Kasumi-1 (cell line): ENCODE measurements at places on chromosomes 3 and 15.

DNA sequence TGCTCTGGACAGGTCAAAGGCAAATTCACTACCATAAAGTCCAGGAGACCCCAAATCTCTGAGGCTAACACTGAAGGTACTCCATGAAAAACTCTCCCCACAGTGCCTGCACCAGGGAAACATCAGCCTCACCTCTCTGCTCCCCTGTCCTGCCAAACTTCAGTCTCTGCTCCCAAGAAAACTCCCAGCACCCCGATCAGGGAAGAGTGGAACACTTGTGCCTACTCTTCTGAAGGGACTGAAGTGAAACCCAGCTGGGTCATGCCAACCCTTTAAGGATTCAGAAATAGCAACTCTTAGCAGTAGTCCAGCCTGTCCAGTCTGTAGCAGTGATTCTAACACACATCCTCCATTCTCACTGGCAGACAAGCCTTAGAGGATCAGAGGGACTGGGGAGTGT lies 124.2 kb downstream of the FAM174B start:
- DNase-seq, result no peak

GRCh38 chr3:140709751-140710150 lies 31.9 kb downstream of the TRIM42 start:
- DNase-seq, result no peak

- no peak for DNase-seq
Measured at GRCh38 chr15:25059698-25060471, 105.1 kb downstream of the SNRPN start.

DNA sequence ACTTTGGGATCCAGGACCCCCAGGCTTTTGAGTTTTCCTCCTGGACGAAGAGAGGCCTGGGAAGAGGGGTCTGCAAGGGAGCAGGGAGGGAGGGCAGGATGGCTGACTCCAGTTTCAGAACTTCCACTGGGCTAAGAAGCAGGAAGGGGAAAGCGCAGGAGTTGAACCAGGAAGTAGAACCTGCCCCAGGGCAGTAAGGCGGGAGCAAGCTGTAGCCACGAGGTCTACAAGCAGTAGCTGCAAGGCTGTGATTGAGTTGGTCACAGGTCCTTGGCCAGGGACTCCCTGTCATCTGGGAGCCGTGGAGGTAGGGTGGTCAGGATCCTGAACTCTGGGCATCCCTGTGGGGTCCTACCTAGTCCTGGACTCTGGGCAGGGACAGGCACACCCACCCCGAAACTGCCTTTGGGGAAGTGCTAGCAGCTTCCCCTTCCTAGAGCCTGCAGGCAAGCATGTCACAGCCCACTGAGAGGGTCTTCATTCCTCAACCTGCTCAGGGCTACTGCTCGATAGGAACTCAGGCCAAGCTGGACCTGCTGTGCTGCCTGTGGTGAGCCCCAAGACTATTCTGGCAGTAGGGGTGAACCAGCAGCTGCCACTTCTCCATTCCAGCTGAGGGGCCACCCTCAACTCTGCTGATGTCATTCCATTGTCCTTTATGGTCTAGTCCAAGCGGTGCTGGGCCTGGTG lies 5.8 kb upstream of the GNAI2 start:
- no peak for DNase-seq

DNA sequence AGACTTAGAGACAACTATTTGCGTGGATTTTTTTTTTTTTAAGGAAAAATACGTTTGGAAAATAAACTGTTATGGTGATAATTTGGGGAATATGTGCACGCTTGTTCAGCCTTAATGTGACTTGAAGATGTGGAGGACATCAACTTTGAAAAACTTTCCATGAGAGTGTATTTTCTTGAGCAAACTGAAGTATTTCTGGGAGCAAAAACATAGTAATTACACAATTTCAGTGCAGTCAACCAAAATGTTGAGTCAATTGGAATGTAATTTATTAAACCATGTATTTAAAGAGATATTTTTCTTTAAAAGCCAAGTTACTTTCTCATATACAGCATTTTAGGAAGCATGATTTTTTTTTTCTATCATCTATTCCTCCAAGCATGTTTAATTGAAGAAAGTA lies 80.3 kb upstream of the FLNB start:
- no peak for DNase-seq

DNA sequence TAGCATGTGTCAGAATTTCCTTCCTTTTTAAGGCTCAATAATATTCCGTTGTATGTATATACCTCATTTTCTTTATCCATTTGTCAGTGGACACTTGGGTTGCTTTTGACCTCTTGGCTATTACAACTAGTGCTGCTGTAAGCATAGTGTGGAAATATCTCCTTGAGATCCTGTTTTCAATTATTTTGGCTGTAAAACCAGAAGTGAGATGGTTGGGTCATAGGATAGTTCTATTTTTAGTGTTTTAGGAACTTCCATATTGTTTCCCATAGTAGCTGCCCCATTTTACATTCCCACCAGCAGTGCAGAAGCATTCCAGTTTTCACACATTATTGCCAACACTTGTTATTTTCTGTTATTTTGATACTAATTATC lies 70.4 kb upstream of the C15orf39 start:
- no peak for DNase-seq

- peak; percentile 80 for DNase-seq
Measured at GRCh38 chr3:13011573-13012220, 61.5 kb downstream of the IQSEC1 start.

- DNase-seq, result no peak
Measured at GRCh38 chr3:134614955-134615354, 35.9 kb downstream of the KY start.
